ENCODE measurements at places on chromosomes 6 and 20.

DNA sequence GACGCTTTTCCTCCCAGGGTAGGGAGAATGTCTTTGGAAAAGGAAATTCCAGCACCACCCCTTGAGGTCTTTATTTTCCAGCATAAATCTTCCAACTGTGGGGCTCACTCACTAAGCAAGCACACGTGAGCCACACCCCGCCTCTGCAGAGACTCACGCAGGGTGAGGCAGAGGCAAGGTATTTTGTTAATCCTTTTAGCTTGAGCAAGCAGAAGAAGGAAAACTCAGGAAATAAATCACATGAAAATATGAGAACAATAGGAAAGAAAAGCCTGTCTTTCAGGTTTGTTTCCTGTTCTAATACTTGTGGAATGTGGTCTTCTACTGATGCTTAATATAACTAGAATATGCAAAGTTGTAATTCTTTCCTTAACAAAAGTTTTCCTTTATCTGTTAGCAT, 4.1 kb upstream of the PHACTR2 start:
- peak; percentile 81 for DNase-seq

DNA sequence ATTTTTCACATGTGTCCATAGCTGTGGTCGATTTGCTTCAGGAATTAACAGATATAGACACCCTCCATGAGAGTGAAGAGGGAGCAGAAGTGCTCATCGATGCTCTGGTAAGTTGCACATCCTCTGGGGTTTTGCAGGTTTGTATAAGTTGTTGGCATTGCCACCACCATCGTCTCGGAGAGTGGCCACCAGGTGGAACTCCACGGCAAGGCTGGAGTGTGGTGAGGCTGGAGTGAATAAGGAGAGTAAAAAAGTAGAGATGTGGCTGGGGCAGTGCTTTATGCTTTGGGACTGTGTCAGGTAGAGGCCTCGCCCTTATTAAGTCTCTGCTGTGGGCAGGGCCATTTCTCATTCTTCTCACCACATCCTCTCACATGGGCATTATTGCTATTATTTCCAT, 63.7 kb downstream of the CTNNBL1 start:
- no peak for DNase-seq

DNA sequence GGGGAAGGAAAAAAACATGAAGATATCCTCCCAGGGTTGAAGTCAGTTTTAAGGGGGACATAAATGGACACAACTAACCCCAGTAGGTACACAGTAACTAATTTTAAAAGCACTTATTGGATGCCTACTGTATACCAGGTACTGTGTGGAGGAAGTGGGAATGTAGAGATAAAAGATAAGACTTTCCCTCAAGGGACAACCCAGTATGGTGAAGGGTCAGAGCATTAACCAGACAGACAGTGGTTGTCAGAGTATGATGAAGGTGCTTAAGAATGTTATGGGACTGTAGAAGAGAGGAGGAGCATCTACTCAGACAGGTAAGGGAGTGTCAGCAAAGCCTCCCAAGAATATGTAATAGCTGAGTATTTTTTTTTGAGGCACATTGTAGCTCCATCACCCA, 906 bp downstream of the ABCF1 start:
- DNase-seq = no peak

DNA sequence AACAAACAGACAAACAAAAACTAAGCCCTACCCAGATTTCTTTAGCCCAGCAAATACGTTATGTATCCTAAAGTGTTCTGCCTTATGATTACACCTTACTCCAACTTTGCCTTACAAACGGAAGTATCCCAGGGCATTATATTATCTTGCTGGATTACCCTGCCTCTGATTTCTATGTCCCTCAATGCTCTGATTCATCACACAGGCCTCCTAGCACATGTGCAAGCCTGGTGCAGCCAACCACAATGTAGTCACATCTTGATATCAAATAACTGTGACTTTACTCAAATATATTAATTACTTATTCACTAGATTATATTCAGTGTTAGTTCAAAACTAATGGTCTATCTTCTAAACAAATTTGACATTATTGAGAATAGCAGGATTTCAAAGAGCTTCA, 598.6 kb downstream of the TBC1D32 start:
- DNase-seq = no peak

- peak; percentile 88 for DNase-seq
Measured at GRCh38 chr6:121435444-121436069, at the start of gene GJA1. TSS of gene GJA1 (plus strand) at chr6:121435646. CDS start at chr6:121446848, 11,202 bp downstream.

- peak; percentile 84 for DNase-seq
Measured at GRCh38 chr6:26223228-26223627, 136.0 kb downstream of the HFE start.

DNA sequence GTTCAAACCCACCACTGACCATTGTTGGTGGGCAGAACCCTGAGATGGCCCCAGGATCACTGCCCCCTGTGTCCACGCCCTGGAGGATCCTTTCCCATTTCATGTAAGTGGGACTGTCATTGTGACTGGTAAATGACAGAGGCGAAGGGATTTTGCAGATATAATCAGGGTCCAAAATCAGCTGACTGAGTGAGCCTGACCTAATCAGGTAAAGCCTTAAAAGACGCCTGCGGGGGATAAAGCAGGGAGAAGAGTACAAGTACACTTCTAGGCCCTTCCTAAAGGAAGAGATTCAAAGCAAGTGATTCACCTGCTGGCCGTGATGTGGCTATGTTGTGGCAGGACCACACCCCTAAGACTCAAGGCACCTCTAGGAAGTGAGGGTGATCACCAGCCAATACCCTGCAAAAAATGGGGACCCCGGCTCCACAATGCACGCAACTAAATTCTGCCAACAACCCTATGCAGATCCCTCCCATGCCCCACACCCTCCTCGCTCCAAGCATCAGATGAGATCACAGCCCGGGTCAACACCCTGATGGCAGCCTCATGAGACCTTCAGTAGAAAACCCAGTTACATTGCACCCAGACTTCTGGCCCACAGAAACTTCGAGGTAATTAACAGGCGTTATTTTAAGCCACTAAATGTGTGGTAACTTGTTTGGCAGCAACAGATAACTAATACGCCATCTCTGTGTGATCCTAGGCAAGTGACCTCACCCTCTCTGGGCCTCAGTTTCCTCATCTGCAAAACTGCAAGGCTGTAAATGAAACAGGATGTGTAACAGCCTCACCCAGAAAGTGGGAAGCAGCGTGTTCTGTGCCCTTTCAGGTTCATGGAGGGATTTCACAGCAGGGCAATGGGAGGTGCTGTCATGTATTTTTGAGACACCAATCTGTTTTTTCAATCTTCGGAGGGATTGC, 11.3 kb downstream of the PREX1 start:
- DNase-seq = no peak

DNA sequence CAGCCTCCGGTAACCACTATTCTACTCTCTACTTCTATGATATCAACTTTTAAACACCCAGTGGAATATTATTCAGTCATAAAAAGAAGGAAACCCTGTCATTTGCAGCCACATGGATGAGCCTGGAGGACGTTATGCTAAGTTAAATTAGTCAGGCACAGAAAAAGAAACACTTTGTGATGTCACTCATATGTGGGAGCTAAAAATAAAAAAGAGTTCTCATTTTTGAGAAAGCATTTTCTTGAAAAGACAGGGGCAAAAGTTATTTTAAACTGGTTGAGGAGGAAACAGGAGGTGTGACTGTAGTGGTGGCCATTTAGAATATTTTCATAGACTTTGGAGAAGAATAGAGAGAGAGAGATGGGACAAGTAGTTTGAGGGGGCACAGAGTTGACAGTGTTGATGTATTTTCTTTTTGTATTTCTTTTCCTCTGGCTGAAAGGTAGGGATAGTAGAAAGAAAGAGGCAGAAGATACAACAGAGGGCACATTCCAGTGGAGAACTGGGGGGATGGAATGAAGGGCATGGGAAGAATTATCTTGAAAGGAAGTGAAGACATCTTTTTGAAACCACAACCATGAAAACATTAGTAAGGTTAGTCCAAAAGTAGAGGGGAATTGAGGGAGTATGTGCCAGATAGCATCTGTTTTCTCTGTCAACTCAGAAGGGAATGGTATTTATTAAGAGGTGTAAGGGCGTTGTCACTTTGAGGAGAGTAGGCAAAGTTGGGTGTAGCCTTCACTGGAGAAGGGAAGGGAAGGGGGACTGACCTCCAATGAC, 181.3 kb upstream of the GMDS start:
- no peak for DNase-seq

GRCh38 chr6:112957536-112957916, 610.4 kb downstream of the RFPL4B start:
- no peak for DNase-seq

- no peak for DNase-seq
Measured at GRCh38 chr6:73182021-73182607, 43.2 kb downstream of the KHDC1L start.

- DNase-seq = no peak
Measured at GRCh38 chr6:13099771-13100170, 228.6 kb downstream of the TBC1D7 start.

- DNase-seq = no peak
Measured at GRCh38 chr6:132215805-132216204, 185.5 kb downstream of the MOXD1 start.

GRCh38 chr20:47551841-47552240, 50.2 kb downstream of the NCOA3 start:
- DNase-seq = no peak

DNA sequence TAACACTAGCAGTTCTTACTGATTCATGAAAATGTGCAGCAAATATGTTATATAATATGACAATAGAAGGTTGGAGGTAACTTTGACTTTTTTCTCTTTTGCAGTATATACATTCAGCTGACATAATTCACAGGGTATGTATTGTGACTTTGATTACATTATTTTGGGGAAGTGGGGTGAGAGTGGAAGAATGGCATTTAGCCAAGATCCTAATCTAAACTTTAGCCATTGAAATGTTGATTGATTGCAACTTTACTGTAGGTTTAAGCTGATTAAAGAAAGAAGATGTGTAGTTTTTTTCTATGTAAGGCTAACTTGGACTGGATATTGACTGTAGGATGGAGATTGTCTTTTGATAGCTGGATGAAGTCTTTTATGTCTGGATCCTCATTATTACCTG, 46.0 kb downstream of the MAPK14 start:
- no peak for DNase-seq

GRCh38 chr6:31588871-31589650, 3.0 kb downstream of the LST1 start:
- DNase-seq = no peak

DNA sequence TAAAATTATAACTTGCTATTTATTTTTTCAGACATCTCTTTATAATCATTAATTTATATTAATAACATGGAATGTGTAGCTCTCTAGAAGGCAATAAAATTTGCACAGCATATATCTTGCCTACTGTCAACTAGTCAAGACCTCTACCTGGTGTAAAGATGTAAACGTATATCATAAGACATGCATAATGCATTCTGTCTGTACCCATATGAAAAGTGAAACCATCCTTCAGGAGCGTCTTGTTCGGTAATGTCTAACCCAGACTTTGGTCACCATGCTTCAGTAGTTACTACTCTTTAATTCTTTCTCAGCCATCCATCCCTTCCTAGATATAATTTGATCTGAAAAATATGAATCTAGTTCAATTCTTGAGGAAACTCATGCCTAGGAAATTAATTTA, 21.0 kb downstream of the CEP43 start:
- DNase-seq = no peak

DNA sequence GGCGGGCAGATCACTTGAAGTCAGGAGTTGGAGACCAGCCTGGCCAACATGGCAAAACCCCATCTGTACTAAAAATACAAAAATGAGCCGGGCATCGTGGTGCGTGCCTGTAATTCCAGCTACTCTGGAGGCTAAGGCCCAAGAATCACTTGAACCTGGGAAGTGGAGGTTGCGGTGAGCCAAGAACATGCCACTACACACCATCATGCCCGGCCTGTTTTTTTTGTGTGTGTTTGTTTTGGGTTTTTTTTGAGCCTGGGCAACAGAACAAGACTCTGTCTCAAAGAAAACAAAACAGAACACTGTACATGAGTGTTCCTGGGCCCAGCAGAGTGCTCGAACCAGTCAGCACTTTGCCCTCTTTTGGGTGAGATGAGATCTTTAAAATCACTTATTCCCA, 159.1 kb downstream of the MTHFD1L start:
- no peak for DNase-seq

DNA sequence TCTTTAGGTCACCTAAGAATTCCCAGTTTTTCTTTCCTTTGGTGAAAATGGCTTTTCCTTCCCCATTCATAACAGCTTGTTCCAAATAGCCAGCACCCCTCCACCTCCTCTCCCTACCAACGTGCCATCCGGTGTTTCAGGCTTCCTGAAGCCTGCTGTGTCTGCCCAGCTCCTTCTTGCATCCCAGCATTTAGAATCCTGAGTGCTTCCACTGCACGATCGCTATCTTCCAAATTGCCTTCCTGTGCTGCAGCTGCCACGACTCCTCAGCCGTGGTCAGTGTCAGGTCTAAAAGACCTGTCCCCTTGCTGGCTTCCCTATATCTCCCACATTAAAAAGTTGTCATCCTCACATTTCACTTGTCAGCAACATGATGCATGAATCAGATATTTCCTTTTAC, 550.3 kb upstream of the JARID2 start:
- DNase-seq = no peak

GRCh38 chr6:135163440-135163738, 17.7 kb upstream of the MYB start:
- DNase-seq = no peak

GRCh38 chr6:32843331-32843978, 392 bp downstream of the PSMB8 start:
- DNase-seq = no peak

- DNase-seq = no peak
Measured at GRCh38 chr6:135147637-135148592, 33.2 kb upstream of the MYB start.

DNA sequence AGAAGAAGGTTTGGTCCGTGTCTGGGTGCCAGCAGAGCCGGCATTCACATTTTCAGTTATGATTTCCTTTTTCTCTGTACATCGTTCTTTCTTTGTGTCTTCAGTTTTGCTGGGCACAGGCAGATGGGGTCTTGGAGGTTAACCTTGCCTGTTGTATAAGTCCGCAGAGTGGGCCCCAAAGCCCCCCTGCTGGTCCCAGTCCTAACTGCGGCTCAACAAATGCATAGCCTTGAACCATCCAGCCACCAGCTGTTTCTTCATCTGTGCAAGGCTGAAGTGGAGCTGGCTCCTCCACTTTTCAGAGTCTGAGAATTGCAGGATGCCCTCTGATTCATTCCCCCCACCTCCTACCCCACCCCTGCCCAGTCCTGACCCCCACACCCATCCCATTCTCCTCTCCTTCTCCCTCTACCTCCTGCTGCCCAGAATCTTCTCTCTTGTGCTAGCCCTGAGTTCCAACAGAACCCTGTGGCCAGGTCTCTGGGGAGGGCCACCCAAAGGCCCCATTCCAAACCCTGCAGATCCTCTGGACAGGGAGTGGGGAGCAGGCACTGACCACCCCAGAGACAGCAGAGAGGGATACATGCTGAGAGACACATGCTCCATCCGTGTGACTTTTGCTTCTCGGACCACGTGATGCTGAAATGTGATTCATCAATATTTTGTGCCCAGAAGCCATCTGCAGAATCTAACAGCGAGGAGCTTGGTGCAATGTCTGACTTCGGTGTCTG, 386.5 kb upstream of the SULF2 start:
- DNase-seq = peak; percentile 43

Measured in tongue (tissue), 3 donors.